ENCODE measurements at places on chromosomes 6 and 20.

DNA sequence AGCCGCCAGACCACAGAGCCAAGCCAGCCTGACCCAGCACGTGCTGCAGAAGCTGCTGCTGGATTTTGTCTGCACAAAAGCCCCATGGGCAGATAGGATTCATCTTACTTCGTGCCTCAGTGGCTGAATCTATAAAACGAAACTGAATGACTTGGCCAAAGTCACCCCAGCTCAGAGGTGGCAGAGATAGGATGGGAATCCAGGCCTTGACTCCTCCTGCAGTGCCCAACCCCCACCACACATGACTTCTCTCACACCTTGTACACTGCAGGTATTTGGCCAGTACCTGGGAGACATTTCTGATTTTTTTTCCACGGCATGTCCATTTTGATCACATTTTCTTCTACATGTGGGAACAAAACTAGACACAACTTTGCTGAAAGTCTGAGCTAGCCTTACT, 182.1 kb downstream of the ANKRD60 start:
- DNase-seq, result no peak

GRCh38 chr6:165321555-165322145, 12.2 kb upstream of the C6orf118 start:
- no peak for DNase-seq

DNA sequence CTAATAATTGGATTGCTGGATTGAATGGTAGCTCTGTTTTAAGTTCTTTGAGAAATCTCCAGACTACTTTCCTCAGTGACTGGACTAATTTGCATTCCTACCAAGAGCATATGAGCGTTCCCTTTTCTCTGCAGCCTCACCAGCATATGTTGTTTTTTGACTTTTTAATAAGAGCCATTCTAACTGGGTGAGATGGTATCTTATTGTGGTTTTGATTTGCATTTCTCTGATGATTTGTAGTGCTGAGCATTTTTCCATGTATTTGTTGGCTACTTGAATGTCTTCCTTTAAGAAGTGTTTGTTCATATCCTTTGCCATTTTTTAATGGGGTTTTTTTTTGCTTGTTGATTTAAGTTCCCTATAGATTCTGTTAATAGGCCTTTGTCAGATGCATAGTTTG, 94.7 kb upstream of the AHI1 start:
- DNase-seq, result no peak

GRCh38 chr20:32218156-32218900, 10.6 kb downstream of the POFUT1 start:
- DNase-seq, result no peak

DNA sequence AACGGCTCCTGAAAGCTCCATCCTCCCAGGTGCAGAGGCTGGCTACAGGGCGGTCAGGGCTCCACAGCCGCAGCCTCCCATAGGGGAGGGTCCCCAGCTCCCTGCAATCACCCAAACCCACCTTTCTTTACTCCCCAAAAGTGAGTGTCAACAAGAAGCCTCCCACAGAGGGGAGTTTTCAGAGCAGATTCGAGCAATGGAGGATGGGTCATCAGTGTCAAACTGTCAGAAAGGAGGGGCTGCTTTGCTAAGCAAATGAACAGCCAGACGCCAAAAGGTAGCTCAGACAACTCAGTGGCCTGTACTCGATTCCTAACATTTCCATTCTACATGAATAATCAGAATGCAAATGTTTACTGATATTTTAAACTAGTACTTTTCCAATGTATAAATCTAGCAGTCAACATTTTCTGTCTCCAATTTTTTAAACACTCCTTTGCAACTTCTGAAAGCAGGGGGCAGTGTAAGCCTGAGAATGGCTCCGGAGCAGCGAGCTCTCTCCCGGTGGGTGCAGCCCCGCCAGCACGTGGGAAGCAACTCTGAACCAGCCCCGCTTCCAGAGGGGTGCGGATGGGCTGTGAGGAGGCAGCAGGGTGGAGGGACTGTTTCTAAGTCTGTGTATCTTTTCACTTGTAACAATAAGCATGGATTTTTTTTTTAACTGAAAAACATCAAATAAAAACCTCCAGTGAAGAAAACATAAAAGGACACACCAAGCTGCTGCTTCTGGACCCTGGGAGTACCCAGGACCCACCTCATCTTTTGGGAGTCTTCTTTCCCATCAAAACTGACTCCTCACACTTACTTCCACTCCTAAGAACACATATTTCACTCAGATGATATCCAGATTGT, 54.9 kb downstream of the TAF4 start:
- DNase-seq, result peak; percentile 53

GRCh38 chr6:26158581-26159356, 71.5 kb downstream of the HFE start:
- DNase-seq, result peak; percentile 86

- no peak for DNase-seq
These were observed 266.6 kb downstream of the COL12A1 start for GRCh38 chr6:74939151-74939708.

DNA sequence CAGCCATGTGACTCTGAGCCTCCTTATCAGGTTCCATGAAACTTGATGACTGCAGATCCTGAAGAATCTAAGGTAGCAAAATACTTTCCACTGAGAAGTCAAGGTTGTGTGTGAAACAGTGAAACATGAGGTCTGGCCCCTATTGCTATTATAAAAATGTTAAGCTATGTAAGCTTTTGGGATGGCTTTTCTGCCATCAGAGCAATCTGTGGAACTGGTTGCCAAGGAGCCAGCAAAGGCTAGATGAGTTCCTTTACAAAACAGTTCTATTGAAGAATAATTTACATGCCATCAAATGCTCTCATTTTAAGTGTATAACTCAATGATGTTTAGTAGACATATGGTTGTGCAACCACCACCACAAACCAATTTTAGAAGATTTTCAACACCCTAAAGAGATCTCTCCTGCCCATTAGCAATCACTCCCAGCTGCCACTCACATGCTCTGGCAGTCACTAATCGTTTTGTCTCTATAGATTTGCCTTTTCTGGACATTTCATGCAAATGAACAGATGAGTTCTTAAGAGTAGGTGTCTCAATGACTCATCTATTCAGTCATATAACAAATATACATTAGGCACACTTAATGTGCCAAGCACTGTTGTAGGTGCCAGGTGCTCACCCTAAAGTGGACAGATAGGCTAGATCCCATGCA, 19.9 kb upstream of the MEP1A start:
- DNase-seq, result no peak
